Fibroblast of skin of back (primary cell): ENCODE measurements at places on chromosomes 1 and 21.

DNA sequence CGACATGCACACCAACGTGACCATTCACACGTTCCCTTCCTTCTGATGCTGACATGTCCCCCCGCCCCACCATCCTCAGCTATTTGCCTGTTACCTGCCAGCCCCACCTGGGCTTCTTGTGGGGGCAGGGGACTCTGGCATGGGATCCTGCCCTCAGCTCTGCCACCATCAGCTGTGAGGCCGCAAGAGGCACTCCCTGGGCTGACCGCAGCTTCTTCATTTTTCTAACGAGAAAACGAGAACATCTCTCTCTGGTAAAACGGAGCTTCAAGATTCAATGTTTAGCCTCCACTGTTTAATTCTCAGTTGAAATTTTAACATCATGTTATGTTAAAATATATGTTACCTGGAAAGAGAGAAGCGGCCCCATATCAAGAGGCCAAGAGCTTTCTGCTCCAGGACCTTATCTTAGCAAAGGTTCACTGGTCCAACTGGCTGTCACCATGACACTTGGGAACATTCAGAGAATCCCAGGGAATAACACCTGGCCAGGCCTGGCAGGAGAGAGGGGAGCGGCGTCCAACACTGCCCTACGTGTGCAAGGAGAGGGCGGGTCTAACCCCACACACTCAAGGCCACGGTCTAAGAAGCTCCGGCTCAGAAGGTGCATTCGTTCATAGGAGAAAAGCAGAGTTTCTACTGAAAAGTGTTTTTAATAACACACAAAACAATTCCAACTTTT is 51.3 kb downstream of the HLCS start:
- DNase-seq: no peak

DNA sequence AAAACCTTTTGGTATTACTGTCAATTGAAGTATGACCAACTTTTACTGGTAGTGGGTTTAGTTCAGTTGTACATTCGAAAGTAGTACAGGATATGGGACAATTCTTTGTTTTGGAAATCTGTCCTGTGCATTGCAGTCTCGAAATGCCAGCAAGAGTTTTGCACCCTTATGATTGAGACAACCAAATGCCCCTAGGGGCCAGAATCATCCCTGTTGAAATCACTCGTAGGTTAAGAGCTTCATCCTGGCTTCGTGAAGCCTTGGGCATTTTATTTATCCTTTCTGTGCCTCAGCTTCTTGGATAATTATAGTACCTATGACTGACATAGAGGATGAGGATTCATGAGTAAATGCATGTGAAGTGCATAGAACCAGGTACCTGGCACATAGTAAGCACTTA is 2.4 kb upstream of the GOLT1A start:
- no peak for DNase-seq

DNA sequence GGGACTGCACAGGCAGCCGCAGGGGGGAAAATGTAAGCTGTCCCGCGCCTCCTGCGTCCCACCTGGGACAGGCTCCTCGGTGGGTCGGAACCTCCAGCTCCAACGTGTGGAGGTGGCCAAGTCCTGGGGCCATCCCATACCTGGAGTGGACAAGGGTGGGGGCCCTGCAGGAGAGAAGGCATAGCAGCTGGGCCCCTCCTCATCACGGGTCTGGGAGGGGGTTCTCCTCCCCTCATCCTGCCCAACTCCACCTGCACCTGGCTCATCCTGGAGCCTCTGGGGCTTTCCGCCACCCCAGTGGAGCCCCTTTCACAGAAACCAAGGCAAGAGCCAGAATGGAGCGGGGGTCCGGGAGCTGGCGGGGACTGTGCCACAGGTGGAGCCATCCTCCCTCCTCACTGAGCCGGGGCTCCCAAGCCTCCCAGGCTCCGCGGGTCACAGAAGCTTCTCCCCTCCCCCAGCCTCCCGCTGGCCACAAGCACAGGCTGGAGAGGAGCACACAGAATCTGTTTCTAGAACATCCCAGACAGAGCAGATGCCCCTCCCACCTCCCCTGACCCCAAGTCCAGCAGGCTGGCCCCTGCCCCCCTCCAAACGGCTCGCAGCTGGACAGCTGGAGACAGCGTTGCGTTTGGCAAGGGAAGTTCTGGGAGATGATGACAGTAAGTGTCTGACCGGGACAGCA is 65.8 kb downstream of the MEGF6 start:
- no peak for DNase-seq

GRCh38 chr1:21318714-21319159 is 28.5 kb upstream of the ECE1 start:
- DNase-seq: peak; percentile 48

DNA sequence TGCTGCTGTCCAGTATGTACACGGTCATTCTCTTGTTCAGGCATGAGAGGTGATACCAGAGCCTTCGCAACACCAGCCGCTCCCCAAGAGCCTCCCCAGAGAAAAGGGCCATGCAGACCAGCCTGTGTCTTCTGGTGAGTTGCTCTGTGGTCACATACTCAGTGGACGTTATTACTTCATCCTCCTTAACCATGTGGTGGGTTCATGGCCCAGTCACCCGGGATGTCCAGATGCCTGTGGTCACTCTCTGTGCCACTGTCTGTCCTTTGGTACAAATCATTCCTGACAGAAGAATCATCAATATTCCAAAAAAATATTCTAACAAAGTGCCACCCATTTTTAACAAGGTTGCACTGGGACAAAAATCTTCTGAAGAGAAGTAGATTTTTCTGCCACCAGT is 8.8 kb upstream of the ZNF124 start:
- DNase-seq: no peak

- DNase-seq: no peak
Observed at GRCh38 chr1:65258106-65258505, 51.2 kb upstream of the DNAJC6 start.

DNA sequence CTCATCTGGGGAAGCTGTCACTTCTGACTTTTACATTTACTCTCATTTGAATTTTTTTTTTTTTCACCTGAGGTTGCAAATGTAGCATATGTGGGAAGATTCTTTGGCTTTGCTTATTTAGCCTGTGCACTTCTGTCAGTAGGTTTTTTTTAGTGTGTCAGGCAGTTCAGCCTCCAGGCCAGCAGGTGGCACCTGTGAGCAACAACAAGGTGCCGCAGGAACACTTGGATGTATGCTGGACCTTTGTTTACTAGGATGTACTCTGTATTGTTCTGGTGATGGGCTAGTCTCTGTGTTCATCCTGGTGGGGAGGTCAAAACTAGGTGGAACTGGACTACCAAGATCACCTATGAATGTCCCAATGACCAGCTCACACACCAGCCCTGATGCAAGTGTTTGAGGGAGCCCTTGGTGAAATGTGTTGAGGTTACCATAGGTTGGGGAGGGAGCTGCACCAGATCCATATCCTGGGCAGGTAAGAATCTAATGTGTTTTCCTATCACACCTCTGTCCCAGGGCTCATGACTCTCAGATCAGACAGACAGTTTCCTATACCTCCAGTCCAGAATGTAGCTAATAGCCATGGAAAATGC is 618.2 kb downstream of the BRINP3 start:
- DNase-seq: peak; percentile 8

DNA sequence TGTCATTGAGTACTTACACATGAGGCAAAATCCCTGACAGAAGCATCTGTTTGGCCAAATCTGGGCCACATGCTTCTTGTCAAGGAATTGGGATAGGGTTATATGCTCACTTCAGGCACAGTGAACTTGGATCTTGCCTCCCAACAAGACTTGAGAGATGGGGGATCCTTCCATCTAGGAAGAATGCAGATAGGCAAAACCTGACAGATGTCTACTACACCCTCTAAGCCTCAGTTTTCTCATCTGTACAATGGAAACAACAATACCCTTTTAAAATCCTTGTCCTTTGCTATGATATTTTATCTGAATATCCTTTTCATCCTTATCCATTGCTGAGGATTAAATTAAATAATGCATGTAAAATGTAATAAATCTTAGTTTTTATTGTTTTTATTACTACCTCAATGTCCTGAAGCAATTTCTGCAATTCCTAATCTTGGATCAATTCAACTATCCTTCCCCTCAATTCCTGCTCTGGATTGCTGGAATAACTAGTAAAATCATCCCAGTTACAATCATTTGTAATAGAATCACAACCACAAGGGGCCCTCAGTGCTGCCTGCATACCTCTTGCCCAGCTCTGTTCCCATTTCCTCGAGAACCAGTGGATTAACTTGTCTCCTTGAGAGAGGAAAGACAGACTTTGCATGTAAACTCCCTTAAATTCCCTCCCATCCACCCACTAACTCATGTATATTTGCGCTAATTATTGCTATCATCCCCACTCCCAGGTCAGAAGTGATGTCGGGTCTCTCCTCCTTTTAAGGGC is 8.1 kb upstream of the XPR1 start:
- DNase-seq: peak; percentile 43

DNA sequence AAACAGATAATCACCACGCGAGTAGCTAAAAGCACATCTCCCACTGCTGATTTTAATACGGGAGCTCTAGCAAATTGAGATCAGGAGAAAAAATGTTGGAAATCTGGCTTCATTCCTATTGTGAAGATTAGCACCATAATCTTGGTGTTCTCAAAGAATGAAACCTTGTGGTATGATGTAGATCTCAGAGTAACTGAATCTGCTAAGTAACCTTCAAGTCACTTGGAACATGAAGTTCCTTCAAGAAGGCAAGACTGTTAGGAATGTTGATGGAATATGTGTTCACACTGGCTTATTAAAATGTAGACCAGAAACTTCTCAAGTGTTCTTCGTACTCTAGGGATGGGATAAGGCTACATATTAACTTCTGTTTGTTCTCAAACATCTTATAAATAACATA is 117.4 kb upstream of the CHRM3 start:
- no peak for DNase-seq
